ENCODE measurements at places on chromosomes 7 and 10.
A peak's percentile ranks its signal among the peaks of the same experiment; 100 is the strongest.

DNA sequence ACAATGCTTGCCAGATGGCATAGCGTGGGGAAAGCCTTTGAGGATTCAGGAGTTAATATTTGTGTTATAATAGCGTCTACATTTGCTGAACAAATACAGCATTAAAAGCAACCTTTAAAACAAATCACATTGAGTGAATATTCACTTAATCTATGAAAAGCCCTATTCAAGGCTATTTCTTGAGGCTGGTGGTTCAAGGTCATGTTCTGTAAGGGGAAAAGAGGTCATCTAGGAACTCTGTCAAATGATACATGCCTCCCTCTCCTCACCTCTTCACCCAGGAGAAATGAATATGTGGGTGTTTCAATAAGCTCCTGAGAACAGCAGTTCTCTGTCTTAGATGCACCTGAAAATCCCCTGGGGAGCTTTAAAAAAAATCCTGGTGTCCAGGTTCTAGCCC lies 303.0 kb downstream of the ELMO1 start:
- DNase-seq, result no peak

DNA sequence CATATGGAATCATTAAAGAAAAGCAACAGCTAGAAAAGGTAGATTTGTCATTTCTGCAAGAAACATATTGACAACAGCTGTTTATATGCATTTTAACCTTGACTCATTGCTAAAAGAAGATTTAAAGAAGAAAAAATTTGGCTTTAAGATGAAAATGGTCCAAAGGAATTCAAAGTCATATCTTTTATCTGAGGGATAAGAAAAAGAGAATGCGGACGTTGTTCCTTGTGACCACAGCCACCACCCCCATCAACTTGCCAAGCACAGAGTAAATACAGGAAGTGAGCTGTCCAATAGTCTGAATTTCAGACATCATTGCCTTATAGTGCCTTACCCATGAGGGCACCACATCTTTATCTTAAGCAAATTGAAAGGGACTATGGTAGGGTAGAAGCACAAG lies 7.3 kb upstream of the CRPPA start:
- peak; percentile 74 for DNase-seq

DNA sequence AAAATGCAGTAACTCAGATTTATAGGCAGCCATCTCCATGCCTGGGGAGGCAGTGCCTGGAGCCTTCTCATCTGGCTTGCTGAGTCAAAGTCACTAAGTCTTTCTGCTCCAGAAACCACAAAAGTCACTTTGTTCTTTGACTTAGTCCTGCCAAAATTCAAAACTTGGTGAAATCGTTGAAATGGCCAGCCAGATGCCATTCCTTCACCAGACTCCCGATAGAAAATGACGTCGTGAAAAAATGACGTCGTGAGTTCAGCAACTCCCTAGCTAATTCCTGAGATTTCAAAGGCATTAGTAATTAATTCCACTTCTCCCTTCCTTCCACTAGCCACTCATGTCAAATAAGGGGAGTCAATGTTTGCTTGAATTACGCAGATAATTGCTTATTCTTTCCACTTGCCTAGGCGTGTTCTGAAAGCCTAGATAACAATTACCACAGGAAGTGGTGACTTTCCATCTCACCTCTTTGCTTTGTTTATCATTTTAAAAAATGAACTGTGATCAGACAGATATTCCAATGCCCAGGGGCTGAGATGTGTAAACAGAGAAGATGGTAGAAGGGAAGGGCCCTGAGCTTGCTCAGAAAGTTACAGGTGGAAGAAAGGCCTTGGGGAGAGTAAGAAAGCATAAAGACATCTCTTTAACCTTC lies 48.5 kb upstream of the OSBPL3 start:
- peak; percentile 86 for DNase-seq

- no peak for DNase-seq
Measured at GRCh38 chr10:62514079-62514693, 140.0 kb downstream of the ZNF365 start.

- DNase-seq, result peak; percentile 55
Measured at GRCh38 chr7:27346531-27347275, 104.1 kb downstream of the EVX1 start.

DNA sequence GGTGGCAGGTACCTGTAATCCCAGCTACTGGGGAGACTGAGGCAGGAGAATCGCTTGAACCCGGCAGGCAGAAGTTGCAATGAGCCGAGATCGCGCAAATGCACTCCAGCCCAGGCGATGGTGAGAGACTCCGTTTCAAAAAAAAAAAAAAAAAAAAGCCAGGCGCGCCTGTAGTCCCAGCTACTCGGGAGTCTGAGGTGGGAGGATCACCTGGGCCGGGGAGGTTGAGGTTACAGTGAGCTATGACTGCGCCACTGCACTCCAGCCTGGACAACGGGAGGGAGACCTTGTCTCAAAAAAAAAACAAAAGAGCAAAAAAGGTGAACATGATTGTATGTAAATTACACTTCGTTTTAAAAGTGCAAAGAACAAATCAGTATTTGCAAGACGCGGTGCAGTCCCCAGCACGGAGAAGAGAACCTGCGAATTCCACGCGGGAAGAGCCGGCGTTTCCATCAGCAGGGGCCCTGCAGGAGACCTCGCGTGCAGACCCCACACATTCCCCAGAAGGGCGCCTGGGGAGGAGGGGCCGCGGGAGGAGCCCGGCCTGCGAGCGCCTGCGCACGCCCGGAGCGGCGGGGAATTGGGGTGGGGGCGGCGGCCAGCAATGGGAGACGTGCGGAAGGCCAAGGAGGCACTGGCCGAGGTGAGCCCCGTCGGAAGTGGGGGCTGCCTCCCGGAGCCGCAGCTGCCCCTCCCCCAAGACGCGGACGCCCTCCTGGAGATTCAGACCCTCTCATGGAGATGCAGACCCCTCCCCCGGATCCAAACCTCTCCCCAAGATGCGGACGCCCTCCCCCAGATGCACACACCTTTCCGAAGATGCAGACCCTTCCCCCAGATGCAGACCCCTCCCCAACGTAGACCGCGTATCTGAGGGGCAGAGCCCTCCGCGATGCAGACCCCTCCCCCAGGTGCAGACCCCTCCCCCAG lies 16.7 kb upstream of the SUN1 start:
- DNase-seq, result peak; percentile 18

- DNase-seq, result no peak
Measured at GRCh38 chr7:159211540-159212182, 67.0 kb upstream of the VIPR2 start.

DNA sequence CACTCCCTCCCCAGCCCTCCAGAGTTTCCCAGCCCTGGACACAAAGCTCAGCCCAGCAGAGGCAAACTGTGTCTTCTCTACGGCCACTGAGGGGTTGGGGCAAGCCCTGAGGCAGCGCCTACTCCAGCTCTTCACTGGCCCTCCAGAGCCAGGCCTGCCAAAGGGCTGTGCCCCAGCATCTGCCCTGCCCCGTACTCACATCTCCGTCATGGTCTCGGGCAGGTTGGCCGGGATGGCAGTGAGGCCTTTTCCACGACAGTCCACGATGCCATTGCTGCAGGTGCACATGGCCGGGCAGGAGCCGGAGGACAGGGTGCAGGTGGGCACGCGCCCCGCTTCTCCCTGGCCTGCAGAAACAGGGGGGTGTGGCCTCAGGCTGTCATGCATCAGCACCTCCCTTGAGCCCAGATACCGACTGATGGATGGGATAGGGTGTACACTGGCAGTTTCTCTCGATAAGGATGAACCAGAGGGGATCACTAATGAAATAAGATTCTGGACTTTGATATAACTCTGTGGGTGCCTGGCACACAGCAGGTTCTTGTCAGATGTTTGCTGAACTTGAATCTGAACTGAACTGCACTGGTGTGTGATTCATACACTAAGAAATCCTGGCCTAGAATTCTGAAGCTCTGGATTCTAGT lies 125.2 kb downstream of the SLIT1 start:
- DNase-seq, result no peak

DNA sequence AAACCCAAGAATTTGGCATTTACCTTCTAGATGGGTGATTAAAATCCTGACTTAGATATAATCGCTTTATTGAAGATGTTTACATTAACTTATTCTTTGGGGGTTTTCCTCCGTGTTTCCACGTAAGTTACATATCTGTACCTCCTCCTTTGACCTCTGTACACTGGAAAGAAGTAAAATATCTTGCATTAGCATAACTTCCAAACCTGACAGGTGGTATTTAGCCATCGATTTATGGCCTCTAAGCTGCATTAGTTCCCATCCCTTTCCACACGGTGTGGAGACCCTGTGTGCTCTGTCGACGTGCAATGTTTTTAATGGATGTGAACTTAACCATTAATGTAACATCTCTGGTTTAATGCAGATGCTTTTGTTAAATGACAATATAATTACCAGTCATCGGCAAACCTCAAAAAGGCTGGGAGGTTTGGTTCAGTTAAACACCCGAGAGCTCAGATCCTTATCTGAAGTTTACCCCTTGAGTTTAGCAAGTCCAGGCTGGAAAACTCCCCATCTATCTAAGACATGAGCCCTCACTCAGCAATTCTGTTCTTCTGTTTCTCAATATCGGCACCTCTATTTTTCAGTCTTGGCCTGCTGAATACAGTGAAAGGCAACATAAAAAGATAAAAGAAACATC lies 295.2 kb downstream of the GATA3 start:
- DNase-seq, result no peak

- DNase-seq, result peak; percentile 78
Measured at GRCh38 chr7:104971290-104972071, 42.5 kb upstream of the KMT2E start.

GRCh38 chr10:35335133-35336083 lies 901 bp upstream of the CCNY start:
- DNase-seq, result no peak

DNA sequence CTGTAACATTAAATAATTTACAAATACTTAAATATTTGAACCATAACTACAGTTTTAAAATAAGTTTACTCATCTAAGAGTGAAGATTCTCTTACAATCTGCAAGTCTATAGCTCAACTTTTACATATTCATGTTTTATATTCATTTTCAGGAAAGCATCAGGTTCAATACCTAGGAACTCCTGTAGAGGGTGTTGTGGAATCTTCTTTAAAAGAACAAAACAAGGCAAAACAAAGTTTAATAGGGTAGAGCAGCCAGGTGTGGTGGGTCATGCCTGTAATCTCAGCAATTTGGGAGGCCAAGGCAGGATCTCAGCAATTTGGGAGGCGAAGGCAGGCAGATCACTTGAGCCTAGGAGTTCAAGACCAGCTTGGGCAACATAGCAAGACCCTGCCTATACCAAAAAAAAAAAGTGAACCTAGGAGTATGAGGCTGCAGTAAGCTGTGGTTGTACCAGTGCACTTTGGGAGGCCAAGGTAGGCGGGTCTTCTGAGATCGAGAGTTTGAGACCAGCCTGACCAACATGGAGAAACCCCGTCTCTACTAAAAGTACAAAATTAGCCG lies 45.1 kb downstream of the ST8SIA6 start:
- DNase-seq, result peak; percentile 16

DNA sequence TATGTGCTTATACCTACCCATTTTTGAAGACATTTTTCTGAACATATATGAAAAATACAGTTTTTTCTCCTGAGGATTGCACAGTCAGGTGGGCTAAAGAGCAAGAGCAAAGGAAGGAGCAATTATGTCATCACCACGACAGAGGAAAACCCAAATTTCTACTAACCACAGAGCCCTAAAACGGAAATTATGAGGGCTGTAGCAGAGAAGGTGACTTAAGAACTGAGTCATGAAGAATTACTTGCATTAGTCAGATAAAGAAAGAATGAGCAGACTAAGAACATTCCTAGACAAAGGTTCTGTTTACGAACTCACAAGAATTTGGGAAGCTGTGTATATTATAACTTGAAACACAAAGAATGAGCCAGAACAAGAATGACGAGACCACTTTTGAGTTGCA lies 974.4 kb downstream of the NXPH1 start:
- peak; percentile 26 for DNase-seq

DNA sequence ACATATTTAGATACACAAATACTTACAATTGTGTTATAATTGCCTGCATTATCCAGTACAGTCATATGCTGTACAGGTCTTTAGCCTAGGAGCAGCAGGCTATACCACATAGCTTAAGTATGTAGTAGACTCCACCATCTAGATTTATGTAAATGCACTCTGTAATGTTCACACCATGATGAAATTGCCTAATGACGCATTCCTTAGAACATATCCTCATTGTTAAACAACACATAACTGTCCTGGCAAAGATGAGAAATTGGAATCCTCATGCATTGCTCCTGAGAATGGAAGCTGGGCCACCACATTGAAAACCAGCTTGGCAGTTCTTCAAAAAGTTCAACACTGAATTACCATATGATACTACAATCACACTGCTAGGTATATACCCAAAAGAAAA lies 1002.8 kb upstream of the CELF2 start:
- peak; percentile 22 for DNase-seq

- DNase-seq, result no peak
Measured at GRCh38 chr7:54663186-54663585, 95.8 kb downstream of the SEC61G start.

DNA sequence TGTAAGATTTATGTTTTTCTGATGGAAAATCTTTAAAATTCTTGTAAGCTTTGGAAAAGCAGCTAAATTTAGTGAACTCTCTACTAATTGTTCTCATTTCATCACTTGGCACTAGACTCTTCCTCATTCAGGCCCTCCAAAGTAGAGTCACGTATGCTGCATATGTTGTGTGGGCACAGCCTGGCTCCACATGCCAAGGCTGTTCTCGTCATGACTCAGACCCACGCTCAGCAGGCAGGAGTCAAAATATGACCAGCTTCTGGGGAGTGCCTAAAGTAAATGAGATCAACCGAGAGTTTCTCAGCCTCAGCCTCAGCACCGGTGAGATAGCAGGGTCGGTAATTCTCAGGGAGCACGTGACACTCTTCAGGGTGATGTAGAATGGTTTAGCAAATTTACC lies 1672.9 kb downstream of the REEP3 start:
- DNase-seq, result peak; percentile 88

DNA sequence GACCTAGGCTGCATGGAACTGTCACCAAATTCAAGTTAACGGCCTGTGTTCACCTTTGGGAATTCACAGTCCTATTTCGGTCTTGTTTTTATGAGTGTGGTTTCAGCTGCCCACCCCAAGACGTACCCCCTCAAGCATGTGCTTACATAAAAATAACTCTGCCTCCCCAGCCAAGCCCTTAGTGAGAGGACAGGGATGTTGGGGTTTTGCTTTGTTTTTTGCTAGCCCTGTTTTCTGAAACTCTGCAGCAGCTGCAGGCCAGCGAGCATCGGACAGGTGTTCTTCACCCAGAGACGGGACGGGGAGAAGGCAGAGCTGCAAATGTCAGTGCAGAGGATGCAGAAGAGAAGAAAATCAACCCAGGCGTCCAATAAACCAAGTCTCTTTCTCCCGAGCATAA lies 13.5 kb downstream of the CHST15 start:
- DNase-seq, result no peak

GRCh38 chr7:141483044-141483443 lies 68.2 kb upstream of the AGK start:
- DNase-seq, result no peak
